Karpas-422 (cell line): ENCODE measurements at places on chromosomes 1 and 21.
A peak's percentile ranks its signal among the peaks of the same experiment; 100 is the strongest.

DNA sequence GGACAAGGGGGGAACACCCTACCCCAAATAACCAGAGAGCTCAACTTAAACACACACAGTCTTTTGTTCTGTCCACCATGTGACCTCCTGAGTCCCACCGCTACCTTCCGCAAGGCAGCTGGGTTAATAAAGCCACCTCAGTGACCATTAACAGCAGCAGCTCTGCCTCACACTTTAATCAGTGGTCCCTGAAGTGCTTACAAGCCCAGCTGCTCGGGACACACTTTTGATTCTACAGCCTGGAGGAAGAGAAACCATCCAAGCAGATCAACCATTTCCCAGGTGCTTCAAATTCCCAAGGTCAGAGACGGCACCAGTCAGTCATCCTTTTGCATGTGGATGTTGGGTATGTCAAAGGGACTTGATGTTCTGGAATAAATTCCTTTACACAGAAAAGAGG is 70.1 kb downstream of the KCNJ15 start:
- DNase-seq = no peak

DNA sequence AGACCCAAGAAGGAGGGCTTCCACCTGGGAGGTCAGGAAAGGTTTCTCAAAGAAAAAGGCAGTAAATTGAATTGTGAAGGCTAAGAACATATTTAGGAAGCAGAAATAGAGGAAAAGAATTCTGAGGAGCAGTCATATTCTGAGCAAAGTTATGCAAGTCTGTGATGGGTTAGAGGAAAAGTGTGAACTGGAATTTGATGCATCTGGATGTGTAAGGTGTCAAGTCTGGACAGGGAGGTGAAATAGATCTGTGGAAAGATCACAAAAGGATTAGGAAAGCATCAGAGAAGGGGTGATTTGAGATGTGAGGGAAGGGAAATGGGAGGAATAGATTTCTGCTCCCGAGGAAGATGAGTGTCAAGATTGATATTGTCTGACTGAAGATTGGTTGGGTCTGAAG is 18.1 kb upstream of the PRDM2 start:
- no peak for DNase-seq

DNA sequence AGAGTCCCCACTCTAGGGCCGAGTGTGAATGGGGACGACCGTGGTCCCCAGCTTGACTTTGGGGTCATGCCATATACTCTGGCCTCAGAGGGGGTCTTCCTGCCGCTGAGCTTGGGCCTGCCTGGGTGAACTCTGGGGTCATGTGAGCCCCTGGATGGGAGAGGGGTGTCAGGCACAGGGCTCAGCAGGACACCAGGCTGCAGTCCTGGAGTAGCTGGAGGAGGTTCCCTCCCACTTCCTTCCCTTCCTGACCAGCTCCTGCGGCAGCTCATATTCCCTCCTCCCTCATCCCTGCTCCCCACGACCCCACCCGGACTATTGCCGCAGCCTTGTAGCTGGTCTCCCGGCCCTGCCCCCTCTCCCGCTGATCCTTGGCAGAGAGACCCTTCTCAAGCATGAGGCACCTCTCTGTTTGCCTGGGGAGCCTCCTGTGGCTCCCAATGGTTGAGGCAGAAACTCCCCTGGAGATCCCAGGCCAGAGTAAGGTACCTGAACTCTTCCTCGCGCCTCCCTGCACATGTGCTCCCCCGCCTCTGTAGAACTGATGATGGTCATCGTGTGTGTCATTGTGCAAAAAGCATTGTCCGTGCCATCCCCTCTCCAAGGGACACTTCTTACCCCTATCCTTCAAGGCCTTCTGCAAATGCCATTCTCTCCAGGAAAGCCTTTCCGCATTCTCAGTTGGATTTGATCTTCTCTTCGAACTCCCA is 1.8 kb downstream of the TNFRSF1B start:
- DNase-seq = no peak

GRCh38 chr1:38061883-38062328 is 15.3 kb upstream of the POU3F1 start:
- no peak for DNase-seq

GRCh38 chr1:152190589-152190988 is 31.6 kb upstream of the RPTN start:
- DNase-seq = no peak

GRCh38 chr1:25724201-25724600 is 75.8 kb upstream of the SELENON start:
- no peak for DNase-seq

DNA sequence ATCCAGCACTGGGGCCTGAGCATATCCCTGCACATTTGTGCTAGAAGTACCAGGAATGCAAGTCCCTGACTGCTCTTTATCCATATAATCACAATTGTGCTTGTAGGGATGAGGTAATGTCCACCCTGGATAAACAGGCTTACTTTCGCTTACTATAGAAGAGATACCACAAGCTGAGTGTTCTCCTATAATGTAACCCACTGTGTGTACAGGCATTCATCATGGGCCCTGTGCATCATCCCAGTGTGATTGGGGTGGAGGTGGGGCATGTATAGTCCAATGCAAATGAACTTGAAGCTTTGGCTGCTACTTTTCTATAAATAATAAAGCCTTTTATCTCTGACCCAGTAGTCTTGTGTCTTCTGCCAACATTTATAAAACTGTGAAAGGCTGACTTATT is 69.3 kb downstream of the MAN1A2 start:
- DNase-seq = peak; percentile 54

GRCh38 chr1:11719313-11720032 is 16.5 kb upstream of the AGTRAP start:
- DNase-seq = peak; percentile 83

DNA sequence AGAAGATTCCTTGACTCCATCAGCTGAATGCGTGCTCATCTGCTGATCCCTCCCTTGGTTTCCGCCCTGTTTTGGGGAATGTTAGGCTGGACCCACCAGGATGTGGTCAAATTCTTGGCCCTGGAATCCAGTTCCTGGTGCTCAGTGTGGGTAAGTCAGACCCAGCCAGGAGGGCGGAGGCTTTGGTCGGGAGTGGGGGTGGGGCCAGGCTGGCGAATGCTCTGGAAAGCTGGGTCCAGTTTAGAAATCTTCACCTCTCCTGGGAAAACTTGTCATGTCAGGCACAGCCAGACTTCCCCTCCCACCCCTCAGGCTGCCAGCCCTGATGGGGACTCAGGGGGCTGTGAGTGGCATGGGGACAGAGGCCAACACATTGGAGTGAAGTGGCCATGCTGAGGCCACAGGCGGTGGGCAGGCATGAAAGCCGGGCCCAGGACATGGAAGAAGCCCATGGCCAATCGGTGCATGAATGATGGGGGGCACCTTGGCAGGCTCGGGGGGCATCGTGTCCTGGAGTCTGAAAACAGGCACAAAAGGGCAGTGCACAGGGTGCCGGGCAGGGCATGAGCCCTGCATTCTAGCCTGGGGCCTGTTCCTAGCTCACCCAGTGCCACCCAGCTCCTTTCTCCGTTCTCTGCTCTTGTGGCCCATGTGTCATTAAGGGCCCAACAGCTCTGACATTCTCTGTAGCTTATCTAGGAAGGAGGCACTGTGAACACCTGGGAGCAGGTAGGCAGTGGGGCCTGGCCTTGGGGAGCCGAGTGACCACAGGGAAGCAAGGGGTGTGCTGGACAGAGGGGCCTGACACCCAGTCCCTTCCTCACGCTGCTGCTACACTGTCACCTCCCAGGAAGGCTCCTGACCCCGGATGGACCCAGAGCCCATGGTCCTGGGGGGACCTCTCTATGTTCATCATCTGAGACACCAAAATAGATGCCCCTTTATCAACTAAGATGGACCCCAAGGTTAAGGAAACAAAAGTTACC is 14.6 kb upstream of the PADI1 start:
- no peak for DNase-seq

DNA sequence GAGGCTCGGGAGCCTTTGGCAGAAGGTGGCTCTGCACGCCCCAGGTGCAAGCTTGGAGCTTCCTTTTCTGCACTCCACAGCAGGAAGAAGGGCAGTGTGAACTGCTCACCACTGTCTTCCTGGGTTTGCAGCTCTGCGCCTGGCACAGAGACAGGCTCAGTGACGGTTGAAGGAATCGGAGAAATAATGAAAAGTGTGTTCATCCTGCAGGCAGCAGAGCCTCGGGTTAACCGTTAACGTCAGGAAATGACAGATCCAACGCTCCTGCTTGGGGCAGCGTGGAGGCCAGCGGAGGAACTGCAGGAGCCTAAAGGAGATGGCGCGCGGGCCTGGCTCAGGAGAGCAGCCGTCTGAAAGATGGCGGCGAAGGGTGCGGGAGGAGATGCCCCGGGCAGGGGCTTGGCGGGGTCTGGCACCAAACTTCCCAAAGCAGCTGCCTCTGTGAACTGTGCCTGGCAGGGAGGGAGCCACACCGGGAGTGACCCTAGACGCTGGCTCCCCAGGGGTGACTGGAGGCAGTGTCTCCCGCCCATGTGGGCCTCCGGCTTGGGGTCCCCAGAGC is 10.9 kb upstream of the SAMD11 start:
- no peak for DNase-seq

DNA sequence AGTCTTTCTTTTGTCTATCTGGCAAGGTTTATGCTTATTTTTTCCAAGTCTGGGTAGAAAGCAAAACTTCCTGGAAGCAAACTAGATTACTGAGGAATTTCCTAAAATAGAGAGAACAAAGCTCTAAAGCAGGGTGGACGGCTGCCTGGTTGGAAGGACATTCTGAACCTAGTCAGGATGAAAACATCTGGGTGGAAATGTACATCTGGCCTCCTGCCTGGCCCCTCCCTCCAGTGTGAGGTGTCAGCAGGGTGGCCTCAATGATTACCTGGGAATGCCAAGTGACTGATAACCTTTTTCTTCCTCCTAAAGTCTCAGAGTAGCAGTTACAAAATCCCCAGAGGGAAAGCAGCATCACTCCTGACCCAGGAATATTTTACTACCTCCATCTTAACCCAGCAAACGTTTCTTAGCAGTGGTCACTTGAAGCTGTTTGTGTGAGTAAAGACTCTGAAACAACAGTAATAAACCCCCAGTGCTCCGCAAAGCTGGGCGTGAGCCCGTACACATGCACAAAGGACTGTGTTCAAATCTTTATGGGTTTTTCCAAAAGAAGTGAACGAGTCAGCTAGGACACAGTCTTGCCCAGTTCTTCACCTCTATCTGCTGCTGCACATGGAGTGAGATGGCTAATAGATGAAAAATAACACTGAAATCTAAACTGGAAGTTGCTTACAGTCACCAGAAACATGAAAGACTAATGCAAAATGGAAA is 18.9 kb downstream of the ANGPTL7 start:
- DNase-seq = no peak

DNA sequence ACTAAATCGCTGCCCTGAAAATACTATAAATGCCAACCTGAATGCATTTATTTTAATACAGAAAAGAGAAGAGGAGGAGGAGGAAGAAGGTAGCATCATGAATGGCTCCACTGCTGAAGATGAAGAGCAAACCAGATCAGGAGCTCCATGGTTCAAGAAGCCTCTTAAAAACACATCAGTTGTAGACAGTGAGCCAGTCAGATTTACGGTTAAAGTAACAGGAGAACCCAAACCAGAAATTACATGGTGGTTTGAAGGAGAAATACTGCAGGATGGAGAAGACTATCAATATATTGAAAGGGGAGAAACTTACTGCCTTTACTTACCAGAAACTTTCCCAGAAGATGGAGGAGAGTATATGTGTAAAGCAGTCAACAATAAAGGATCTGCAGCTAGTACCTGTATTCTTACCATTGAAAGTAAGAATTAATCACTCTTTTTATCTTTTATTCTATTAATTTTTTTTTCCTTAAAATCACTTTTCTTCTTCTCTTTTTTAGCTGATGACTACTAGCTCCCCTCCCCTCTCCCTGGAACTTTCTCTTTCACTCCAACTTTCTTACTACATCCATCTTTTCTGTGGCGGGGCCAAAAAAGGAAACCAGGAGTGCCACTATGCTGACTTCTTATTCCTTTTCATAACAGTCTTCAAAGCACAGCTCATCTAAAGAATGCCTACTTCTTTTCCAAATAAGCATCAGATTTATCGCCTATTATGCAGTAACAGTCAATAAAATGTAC is 36.3 kb downstream of the FUBP1 start:
- no peak for DNase-seq

- DNase-seq = no peak
Observed at GRCh38 chr1:17745479-17745955, 9.6 kb upstream of the ACTL8 start.

DNA sequence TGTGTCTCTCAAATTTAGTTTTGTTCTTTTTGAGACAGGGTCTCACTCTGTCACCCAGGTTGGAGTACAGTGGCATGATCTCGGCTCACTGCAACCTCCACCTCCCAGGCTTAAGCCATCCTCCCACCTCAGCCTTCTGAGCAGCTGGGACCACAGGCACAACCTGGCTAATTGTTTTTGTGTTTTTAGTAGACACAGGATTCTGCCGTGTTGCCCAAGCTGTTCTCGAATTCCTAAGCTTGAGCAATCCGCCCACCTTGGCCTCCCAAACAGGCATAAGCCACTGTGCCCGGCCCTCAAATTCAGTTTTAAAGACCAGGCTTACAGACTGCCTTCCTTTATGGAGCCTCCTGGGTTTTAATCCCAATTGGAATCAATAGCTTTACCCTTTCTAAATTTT is 83.7 kb upstream of the SELENON start:
- DNase-seq = no peak

- DNase-seq = no peak
Observed at GRCh38 chr1:179820226-179820970, 57.2 kb downstream of the TOR1AIP2 start.

DNA sequence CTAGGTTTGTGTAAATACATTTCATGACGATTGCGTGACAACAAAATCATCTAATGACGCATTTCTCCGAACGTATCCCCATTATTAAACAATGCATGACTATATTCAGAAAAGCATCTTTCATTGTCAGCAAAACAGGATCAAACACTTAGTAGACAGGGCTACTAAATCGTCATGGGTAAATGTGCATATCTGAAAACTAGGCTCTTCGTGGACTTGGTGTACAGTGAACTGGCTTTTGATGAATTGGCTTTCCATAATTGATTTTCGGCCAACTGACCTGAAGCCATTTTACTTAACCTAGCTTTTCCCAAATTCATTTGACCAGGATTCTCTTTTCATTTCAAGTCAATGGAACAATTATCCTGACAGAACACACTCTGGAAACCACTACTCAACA is 665.0 kb downstream of the SMYD3 start:
- no peak for DNase-seq

DNA sequence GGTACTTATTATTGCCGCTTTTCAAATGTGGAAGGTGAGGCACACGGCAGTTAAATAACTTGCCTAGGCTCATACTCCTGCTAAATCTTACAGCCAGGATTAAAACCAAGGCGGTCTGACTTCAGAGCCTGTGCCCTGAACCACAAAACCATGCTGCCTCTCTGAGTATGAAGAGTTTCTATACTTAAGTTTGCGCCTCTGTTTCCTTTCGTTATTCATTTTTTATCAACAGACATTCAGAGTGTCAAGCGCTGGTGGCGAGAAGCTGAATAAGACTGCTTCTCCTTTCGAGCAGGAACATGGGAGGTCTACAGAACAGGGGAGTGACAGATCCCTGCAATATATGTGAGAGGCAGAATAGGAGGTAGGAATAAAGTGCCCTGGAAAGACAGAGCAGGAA is 96.0 kb upstream of the DUSP10 start:
- no peak for DNase-seq
